MCF 10A (cell line): ENCODE measurements at places on chromosomes 16 and 17.

DNA sequence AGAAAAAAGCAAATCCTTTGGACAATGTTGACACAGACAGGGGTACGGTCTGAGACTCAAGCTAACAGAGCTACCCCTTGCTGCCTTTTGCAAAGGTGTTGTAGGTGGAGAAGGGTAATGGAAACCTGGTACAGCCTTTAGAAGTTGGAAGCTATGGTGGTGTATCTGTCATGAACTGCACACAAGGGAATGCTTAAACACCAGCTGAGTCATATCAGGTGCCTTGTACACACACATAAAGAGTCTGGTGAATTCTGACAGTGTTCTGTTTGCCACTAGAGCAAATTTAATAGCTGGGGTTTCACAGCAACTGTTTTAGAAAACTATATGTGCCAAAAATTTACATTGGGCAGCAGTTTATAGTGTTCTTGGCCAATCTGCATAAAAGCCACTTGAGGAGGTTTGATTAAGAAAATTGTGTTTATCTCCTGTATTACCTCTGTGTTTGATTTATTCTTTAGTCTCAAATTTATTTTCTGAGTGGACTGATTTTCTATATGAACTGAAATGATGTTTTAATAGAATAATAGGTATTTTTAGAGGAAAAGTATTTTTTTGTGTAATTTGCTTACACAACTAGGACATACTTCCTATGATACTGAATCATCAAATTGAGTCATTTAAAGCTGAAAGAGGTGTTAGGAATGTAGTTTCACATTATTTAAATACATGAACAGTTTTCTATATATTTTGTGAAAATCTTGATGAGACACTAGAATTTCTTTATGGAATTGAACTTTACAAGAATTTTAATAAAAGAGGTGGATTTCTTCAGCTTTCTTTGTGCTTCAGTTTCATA lies 136.9 kb downstream of the MAP2K6 start:
- DNase-seq = peak; percentile 24

- DNase-seq = no peak
Measured at GRCh38 chr17:70158591-70158990, 10.7 kb upstream of the KCNJ2 start.

DNA sequence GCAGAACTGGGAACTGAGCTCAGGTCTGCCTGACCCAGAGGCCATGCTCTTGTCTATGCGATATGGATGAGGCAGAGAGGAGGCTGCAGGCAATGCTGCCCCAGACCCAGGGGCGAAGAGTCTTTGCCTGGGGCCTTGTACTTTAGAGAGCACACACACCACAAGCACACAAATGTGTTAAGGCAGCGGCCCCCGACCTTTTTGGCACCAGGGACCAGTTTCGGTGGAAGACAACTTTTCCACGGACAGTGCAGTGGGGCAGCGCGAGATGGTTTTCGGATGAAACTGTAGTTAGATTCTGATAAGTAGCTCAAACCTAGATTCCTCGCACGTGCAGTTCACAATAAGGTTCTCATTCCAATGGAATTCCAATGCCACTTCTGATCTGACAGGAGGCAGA lies 6.7 kb downstream of the MT4 start:
- no peak for DNase-seq

- DNase-seq = no peak
Measured at GRCh38 chr16:17413508-17413907, 57.3 kb downstream of the XYLT1 start.

GRCh38 chr16:56368545-56368944 lies 56.8 kb downstream of the AMFR start:
- no peak for DNase-seq
